ENCODE measurements at places on chromosomes 12 and 14.

DNA sequence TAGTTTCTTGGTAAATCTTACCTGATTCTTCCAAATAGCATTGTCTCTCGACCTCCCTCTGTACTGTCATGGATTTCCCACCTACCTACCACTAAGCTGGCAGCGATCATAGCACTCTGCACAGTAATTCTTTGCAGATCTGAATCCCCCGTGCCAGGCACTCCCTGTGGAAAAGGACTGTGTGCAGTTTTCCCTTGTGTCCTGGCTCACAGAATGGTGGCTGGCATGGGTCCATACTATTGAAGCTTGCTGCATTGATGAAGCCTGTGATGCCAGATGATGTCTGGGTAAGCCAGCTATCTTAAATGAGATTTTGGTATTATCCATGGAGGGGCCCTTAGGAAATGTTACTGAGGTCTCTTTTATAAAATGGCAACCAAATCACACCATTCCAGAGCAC lies 135.7 kb downstream of the RPAP3 start:
- DNase-seq, result no peak

GRCh38 chr12:12244341-12244740 lies 22.5 kb downstream of the LRP6 start:
- no peak for DNase-seq

- DNase-seq, result no peak
Observed at GRCh38 chr12:130632642-130633041, 83.5 kb downstream of the RIMBP2 start.

DNA sequence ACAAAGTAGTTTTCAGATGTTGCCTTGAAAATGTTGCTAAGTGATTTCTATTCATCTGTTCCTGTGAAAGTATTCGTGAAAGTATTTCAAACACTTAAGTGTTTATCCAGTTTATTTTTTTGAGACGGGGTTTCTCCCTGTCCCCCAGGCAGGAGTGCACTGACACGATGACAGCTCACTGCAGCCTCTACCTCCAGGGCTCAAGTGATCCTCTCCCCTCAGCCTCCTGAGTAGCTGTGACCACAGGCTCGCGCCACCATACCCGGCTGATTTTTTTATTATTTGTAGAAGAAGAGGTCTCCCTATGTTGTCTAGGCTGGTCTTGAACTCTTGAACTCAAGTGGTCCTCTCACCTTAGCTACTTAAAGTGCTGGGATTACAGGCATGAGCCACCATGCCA lies 1.7 kb downstream of the ZDHHC17 start:
- no peak for DNase-seq

GRCh38 chr12:56021889-56022497 lies 1.1 kb downstream of the IKZF4 start:
- no peak for DNase-seq

DNA sequence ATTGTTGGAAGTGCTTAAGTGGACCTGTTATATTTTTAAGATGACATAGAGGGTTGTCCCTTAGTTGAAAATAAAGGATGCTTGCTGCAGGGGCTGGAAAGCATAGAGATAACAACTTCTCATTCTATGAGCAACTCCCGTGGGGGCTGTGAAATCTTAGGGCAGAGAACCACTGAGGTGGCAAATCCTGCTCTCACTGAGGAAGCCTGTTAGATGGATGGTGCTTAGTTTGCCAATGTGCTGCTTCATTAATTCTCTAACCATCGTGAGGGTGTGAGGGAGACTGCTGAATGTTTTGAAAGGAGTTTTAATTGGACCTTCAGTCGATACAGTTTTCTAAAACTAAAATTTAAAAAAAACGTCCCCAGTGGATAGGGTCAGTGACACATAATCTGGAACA lies 46.5 kb downstream of the PTPRO start:
- DNase-seq, result no peak

DNA sequence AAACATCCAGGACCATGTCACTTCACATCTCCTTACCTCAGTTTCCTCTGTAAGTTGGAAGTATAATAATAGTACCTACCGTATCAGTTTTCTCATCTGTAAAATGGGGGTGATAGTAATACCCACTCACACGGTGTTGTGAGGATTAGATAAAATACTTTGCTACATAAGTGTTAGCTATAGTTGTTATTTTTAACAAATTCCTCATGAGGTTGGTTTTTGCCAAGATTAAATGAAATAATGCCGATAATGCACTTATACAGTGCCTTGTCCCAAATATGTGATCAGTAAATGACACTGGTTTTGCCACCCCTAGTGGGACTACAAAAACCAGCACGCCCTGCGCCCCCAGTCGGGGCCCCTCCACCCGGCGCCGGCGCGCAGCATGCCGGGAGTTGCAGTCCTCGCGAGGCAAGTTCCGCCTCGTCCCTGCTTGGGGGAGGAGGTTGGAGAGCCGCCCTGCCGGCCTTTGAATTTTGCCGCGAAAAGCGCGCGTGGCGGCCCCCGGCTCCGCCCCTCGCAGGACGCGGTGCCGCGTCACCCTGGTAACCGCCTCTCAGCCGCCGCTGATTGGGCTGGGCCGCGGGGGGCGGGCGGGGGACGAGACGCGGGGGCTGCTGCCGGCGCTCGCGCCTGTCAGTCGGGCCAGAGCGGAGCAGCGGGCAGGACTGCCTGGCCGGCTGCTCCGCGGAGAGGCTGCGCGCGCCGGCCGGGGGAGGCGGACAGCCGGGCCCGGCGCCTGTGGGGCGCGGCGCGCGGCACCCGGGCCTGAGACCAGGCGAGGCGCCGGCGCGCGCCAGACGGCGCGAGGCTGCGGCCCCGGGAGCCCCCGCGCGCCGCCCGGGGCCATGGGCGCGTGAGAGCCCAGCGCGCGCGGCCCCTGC lies at the start of gene FAM222A:
Gene FAM222A (plus strand): TSS at position 639 of the 884 bp plus-strand sequence. CDS start 30,322 bp downstream, outside the sequence.
- peak; percentile 85 for DNase-seq

DNA sequence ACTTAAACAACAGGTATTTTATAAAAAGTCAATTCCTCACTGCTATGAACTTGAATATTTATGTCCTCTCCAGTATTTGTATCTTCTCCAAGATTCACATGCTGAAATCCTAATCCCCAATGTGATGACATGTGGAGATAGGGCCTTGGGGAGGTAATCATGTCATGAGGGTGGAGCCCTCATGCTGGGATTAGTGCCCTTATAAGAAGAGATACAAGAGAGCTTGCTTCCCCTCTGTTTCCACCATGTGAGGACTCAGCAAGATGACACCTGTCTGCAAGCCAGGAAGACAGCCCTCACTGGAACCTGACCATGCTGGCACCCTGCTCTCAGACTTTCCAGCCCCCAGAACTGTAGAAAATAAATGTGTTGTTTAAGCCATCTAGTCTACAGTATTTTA lies 36.2 kb downstream of the OSBPL8 start:
- DNase-seq, result no peak

DNA sequence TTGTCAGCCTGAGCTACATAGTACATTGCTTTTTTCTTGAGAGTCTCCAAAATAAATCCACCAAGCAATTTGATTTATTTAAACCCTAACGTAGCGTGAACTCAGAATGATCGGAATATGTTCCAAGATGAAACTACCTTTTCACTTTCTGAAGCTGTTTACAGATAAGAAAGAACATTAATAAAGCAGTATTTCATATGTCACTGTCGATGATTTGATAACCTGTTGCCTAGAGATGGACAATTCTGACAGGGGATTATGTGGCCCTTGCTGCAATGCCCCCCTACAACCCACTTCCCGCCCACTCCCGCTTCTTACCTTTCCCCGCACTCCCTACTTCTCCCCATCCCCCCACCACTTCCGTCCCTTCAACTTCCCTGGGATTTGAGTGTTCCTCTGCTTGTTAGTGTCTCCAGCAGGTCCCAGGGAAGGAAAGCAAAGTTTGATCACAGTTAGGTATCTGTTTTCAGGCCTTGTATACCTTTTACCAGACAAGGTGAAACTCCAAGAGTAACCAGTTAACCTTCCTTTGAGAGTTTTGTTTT lies 229.2 kb upstream of the HMGA2 start:
- no peak for DNase-seq

DNA sequence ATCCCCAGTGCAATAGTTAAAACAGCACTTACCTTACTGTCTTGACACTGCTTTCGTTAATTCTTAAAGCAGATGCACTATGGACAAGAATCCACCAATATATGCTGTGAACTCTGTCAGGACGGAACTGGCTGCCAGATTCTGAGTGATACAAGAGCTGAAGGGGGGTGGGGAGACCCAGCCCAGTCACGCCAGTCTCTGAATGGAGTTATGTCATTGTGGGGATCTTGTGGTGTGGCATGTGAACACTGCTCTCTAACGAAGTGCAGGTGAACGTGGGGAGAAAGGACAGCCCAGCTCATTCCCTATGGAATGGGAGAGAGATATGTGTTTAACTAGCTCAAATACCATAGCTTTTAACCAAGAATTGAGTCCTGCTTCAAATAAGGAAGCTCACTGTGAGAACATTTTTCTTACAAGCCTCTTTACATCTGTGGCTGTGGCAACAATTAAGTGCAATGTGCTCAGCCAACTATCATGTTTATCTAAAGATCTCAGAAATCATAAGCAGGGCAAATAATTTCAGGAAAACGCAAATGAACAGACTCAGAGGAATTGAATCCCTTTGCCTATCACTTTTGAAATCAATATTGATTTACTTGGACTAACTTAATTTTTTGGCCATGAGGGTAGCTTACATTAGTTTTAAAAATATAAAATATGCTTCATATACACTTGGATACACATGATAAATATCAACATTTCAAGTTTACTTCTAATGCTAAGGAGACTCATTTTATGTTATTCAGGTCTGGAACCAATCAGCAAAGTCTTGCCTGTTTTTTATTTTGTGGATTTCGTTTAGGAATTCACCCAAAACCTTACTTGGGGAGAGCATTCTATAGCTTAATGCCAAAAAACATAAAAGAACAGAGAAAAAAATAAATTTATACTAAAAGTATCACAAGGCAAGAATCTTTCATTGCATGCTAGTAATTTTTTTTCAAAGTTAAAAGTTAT lies at the start of gene LUM:
Gene LUM (minus strand): TSS at position 129 of the 960 bp plus-strand sequence. CDS start 2,515 bp downstream, outside the sequence.
- DNase-seq, result peak; percentile 50

- no peak for DNase-seq
Observed at GRCh38 chr14:33962016-33962415, 11.1 kb upstream of the EGLN3 start.

GRCh38 chr12:130526813-130527212 lies 189.1 kb downstream of the PIWIL1 start:
- no peak for DNase-seq

- peak; percentile 76 for DNase-seq
Observed at GRCh38 chr12:132046561-132046960, 96.8 kb downstream of the EP400 start.

- no peak for DNase-seq
Observed at GRCh38 chr14:53952533-53952932, 4.1 kb downstream of the BMP4 start.

DNA sequence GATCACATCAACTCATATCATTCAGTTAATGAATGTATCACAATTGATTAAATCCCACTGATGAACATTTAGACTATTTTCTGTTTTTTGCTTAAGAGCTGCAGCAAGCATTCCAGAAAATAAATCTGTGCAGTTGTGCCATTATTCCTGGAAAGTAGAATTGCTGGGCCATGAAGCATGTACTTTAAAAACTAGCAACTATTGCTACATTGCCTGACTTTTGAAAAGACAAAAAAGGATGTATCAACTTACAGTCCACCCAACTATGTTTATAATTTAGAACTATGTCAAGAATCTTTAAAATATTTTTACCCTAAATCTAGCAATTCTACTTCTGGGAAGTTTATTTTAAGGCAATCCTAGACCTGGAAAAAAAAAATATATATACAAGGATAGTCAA lies 33.4 kb upstream of the ERGIC2 start:
- no peak for DNase-seq

DNA sequence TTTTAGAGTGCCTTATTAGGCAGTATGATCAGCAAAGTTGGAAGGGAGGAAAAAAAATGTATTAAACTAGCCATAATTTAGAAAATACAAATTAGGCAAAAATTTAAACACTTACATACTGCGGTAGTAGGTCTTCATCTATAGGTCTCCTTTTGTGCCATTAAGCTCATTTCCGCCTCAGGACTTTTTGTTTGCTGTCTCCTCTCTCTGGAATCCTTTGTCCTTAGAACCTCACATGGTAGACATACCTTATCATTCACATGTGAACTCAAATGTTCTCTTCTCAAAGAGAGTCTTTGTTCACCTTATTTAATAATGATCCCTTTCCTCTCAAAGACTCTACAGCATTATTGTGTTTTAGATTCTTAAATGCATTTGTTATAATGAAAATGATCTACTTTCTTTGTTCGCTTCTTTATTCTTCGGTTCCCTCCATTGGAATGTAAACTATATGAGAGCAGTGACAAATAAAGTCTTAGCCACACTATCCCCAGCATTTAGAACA lies 14.7 kb downstream of the FANCM start:
- DNase-seq, result no peak

- DNase-seq, result no peak
Observed at GRCh38 chr14:50099335-50099734, 17.0 kb downstream of the VCPKMT start.

DNA sequence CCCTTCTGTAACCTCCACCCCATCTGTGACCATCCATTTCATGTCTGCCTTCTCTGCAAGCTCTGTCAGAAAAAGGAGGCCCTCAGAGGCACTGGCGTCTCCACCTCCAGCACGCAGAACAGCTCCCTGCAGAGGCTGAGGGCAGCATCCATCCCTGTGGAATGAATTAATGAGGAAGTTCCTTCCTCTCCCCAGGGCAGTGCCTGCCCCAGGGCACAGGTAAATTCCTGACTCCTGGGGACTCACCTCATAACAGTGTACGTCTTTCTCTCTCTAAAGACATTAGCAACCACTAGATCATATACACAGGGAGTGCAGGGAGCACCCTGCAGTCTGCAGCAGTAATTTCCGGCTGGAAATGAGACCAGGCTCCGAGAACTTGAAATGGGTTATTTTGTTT lies 155.0 kb upstream of the TMEM132C start:
- no peak for DNase-seq

- DNase-seq, result no peak
Observed at GRCh38 chr14:81363746-81364378, 36.3 kb downstream of the STON2 start.

GRCh38 chr12:75774261-75775052 lies 257.1 kb downstream of the PHLDA1 start:
- DNase-seq, result no peak

DNA sequence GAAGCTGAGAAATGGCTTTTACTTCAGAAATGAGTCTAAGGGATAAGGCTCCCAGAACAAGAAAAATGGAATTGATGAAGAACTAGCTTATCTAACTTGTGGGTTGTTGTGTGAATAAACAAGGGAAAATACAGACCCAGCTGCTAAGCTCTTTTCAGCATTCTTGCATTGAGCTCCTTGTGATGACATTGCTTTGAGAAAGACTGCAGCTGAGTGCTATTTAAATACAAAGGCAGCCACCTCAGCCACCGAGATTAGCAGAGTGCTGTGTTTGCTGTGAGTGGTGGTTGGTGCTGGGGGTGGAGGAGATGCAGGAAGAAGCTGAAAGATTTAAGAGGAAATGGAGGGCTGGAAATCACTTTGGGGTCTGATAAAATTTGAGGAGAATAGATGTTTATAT lies 396.0 kb upstream of the PRICKLE1 start:
- no peak for DNase-seq

DNA sequence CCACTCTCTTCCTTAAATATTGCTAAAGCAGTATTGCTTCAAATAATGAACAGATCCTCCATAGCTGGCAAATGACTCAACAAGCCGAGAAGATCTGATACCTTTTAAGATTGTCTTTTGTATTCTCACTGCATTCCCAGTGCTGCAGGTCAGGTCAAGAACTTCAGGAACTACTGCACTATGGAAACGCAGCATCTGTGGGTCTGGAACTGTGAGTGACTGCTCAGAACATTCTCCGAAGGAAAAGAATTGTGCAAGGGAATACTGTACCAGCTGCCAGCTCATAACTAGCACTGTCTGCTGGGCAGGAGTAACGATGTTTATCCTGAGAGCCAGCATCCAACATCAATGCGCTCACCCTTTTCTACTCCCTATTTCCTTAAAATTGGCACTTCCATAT lies 348.0 kb upstream of the SOX5 start:
- no peak for DNase-seq

- DNase-seq, result no peak
Observed at GRCh38 chr12:68675101-68675842, 11.5 kb upstream of the NUP107 start.

Data from skeletal muscle cell (primary cell).